ENCODE measurements at places on chromosomes 12 and 14. TPM values are rescaled to one million over a fixed set of nuclear protein-coding genes. Genes with fewer than 3 reads are reported as not detected.

The NRXN3 gene
- total RNA-seq = not detected

The CCDC177 gene
- not detected for total RNA-seq

The HHIPL1 gene
- total RNA-seq = 4.8 TPM

The SAMD15 gene
- total RNA-seq = 0.88 TPM

The DGKA gene
- 16.6 TPM for total RNA-seq

The MMP17 gene
- 13.0 TPM for total RNA-seq

The ERBB3 gene
- total RNA-seq = 0.66 TPM

Data from subcutaneous adipose tissue (tissue), 4 donors.